ENCODE measurements at places on chromosomes 3 and 15.

GRCh38 chr15:34373951-34374350, 7.0 kb upstream of the LPCAT4 start:
- DNase-seq, result no peak

GRCh38 chr3:65497236-65497635, 541.5 kb downstream of the MAGI1 start:
- no peak for DNase-seq

DNA sequence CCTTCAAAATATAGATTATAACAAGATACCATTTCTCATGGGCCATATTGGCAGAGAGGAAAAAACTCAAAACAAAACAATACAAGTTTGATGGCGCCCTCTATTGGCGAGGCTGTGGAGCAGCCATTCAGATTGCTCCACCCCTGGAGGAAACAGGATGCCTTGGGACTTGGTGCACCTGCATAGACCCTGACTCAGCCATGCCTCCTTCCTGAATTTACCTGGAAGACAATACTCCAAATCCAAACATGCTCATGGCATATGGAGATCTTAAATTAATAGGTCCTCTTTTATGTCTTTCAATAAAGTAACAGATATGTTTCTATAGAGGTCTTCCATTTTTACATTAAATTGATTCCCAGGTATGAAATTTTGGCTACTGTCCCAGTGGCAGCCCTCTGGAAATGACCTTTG, 90.0 kb downstream of the APBA2 start:
- peak; percentile 5 for DNase-seq

DNA sequence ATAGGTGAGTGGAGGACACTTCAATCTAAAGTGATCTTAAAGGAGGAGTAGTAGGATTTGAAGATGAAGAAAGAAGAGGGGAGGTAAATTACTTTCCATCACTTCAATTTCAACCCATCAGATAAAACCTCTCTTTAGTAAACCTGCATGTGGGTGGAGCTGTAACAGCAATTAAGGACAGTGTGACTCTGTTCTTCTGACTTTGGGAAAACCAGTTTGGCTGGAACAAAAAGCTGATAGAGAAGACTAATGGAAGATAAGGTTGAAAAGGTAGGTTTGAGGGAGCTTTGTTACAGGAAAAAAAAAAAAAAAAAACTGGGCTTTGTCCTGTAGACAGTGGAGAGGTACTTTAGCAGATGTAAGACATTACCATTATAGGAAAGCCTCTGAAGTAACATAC, 4.5 kb upstream of the GSK3B start:
- no peak for DNase-seq

GRCh38 chr3:112635674-112636073, 5.3 kb downstream of the CCDC80 start:
- peak; percentile 77 for DNase-seq

GRCh38 chr15:74367296-74367854, at the start of gene CYP11A1:
Gene CYP11A1 (minus strand): TSS chr15:74367646. CDS start chr15:74367585, 61 bp downstream.
- DNase-seq, result no peak

DNA sequence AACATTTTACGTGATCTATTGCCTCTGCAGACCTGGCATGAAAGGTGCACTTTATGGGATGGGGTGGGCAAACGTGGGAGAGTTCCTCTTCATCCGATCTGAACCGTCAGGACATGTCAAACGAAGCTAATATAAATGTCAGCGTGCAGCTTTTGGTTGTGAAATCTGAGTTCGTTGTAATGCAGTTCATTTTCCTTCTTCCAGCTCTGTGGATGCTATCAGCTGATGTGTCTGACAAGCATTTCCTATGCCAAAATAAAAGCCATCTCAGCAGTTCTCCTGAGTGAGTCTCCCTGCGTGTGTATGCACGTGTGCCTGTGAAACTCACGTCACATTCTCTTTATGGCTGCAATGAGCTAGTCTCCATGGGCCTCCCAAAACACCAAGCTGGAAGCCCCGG, 512.3 kb downstream of the MCTP2 start:
- DNase-seq, result no peak

DNA sequence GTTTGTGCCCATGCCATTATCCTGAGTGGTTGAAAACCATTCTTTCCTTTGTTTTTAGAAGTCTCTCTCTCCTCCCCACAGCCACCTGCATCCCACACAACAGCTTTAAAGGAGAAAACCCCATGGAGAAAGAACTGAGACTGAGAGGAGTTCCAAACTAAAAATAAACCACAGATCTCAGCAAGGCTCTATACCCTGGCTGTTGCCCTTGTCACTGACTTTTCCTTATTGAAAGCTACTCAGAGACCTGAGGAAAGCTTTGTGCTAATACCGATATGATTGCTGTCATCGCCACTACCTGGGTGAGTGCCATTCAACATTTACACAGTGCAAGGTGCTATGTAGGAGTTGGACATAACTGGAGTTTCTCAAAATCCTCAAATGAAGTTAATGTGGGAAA, 55.5 kb upstream of the RASGRP1 start:
- DNase-seq, result no peak

DNA sequence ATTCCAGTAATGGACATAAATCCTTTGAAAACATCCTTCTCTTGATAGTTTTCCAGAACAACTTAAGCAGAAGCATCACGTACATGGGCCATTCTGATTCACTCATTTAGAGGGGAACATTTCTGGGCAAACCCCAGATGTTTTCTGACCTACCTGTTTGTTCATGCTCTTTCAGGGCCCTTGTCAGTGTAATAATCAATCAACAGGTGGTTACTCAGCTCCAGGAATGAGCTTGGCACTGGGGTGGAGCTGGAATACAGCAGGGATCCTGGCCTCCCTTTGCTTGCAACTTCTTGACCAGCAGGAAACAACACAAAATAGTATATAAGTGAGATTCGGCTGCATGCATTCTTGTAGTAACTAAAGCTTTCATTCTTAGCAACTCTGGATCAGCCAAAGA, 9.2 kb upstream of the UBE2E1 start:
- DNase-seq, result no peak

DNA sequence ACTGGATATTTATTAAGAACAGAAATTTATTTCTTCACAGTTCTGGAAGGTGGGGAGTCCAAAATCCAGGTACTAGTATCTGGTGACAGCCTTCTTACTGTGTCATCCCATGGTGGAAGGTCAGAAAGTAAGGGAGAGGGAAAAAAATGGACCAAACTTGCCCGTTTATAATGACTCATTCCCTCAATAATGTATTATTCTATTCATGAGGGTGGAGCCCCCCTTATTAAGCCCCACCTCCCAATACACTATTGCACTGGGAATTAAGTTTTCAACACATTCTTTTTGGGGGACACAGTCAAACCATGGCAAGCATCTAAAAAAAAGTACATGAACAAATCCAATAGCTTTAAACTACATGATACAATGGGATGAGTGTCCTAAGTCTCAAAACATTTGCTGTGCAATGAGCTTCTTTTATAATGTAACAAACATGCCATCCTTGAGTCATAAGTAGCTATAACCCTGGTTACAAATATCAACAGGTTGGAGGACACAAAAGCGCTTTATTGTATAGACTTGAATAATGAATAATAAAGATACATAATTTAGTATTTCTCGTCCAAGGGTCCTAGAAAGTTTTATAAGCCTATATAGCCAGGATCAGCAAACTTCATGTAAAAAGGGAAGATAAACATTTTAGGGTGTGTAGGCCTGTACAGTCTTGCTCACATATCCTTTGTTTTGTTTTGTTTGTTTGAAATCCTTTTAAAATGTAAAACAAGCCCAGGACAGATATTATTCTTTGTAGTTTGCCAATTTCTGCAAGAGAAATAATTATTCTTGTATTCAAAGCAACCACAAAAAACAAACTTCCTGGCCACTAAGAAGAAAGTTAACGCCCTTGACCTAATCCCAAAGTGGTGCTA, 160.6 kb upstream of the RAP2B start:
- DNase-seq, result no peak

GRCh38 chr15:56207711-56208110, 36.0 kb downstream of the RFX7 start:
- no peak for DNase-seq

DNA sequence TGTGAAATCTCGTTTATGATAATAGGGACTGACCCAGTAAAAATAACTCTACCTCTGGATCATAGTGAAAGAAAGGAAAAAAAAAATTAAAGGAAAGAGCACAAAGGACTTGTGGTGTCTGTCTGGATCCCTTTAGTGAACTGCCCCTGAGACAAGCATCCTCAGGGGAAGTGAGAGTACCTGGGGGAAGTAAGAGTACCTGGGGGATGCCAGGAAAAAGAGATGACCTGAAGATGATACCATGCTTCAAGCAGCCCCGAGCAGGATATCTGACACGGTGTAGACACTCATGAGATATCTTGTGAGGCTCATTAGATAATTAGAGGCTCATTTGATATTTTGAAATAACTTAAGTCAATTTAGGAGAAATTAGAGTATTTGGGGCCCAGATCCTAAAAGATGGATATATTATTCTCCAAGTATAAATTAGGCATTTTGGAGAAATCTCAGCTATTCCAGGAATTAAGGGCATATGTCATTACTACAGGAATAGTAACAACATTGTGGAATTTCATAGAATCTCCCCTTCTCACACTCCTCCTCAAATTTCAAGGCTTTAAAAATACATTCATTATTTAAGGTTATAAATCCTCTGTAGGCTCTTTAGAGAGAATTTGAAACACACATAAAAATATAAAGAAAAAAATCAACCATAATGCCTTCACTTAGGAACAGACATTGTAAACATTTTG, 36.3 kb upstream of the PSMD6 start:
- DNase-seq, result no peak

DNA sequence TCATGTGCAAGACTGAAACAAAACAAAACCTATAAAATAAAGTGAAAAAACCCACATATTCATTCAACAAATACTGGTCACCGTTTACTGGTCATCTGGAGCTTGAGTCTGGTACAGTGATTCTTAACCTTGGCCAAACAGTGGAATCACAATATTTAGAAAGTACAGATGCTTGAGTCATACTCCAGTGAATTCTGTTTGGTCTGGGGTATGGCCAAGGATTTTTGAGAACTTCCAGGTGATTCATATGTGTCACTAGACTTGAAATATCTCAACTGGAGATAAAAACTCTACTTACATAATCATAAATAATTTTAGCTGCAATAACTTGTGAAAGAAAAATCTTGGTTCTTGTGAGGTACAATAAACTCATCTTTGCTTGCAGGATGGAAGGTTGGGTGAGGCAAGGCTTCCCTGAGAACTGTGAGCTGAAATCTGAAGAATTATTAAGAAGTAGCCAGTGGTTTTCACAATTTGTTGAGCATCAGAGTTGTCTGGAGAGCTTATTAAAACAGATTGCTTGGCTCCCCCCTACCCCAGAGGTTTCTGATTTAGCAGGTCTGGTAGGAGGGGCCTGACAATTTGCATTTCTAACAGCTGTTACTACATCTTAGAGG, 9.6 kb downstream of the NEK11 start:
- peak; percentile 56 for DNase-seq

DNA sequence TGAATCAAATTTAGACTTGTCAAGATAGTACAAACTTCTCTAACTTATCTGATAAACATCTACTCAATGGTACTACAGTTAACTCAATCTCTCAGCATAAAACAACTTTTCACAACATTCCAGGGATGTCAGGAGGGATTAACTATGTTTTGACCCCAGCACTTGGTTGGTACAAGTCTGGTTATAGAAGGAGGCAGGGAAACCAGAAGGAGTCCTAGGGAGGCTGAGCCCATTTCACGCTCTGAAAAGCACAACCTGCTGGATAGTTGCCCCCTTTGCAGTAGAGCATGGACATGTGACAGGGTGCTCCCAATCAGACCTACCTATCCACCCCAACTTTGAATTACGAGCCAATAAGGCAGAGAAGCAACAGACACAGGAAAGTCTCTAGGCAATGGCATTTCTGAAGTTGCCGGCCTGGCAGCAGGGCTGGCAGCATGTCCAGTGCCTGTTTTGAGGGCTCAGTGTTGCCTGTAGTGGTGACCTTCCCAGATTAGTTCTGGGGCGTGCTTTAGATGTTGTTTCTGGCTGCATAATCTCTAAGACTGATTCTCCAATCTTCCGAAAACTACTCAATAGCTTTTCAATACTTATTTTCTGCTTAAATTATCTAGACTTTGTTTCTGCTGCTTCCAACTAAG, 8.2 kb downstream of the ANKUB1 start:
- DNase-seq, result no peak

DNA sequence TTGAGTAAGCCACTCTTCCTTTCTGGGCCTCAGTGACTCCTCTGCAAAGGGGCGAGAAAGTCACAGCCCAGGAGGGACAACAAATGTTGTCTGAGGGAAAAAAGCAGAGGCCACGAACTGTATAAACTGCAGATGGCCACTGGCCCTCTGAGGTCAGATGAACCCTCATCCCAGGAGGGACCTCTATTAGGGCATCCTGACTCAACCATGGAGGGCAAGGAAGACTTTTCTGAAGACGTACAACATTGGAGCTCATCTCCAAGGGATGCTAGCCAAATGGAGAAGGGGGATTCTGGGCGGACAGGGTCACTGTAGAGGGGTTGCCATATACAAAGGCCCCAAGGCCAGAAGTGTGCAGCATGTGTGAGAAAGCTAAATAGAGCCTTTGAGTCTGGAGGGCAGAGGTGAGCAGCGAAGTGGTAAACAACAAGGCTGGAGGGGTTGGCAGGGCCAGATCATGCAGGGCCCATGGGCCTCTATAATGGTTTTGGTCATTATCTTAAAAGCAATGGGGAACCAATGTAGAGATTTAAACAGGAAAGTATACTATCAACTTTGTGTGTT, 16.7 kb downstream of the GRAMD2A start:
- no peak for DNase-seq

DNA sequence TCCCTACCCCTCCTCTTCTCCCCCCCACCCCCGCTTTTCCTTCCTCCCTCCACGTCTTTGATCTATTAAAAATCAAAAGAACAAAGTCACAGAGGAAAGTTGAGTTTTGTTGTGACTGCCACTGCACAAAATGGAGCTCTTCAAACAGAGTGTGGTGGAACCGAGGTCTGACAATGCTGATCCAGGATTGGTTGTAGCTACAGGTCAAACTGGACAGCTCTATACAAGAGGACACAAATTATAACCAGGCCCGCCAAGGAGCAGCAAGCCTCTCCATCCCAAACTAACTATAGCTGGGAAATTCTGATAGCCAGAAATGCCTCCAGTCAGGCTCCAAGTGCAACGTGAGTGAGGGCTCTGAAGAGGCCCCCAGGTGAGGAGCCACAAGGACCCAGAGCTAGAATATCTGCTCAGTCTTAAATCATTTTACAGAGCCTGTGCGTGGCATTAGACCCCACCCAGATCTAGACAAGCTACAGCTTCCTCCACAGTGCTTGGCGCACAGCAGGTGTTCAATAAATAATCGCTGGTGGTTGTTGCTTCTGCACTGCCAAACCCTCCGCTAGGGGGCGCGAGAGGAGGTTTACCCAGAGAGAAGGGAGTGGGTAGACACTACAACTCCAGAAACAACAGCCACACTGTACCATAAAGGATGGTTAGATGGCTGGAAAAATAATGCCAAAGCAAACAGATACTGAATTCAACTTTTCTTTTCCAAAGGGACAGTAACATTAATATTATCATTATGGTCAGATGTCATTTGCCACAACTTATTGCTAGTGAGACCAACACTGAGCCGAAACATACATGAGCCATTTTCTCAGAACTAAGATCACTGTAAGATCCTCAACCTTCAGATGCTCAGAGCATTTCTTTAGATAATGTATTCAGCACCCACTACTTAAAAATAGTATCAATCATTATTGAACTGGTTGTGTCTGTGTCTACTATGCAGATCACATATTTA, 44.6 kb downstream of the ZIC4 start:
- no peak for DNase-seq

- no peak for DNase-seq
Measured at GRCh38 chr15:31234815-31235214, 91.8 kb upstream of the KLF13 start.
